ENCODE measurements at places on chromosomes 5 and 9. TPM values are rescaled to one million over a fixed set of nuclear protein-coding genes. Genes with fewer than 3 reads are reported as not detected.

The PCDHGB4 gene
- 10.5 TPM for total RNA-seq

The ZFP2 gene
- total RNA-seq: 2.6 TPM

The TJP2 gene
- 85.2 TPM for total RNA-seq

The POU5F2 gene
- total RNA-seq: 6.2 TPM

The PCDHGB5 gene
- total RNA-seq: 7.5 TPM

DNA sequence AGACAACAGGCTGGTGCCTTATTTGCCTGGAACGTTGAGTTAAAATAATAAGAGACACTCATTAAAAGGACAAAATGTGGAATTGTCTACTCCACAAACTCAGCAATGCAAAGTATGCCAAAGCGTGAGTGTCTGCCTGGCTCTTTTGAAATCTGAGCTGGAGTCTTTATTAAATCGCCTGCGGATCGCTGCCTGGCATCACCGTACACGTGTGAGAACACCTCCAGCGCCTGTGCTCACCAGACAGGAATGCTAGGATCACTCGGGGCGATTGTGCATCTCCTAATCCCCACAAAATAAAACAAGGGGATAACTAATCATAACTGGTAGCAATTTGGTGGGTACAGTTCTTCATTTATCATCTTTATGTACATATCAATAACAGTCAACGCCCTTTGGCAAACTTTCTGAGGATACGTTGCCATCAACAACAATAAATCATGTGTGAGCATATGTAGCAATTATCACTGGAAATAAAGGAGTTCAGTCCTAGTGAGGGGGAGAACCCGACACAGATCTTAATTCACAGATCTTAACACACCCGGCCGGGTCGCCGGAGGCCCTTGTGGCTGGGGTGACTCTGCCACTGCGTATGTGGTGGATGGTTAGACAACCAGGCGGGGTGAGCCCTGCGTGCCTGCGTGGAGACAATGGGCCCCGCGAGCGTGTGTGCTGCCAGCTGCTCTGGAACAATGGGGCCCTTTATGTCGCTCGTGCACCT is 284.9 kb upstream of the IRX1 start:
- peak overlapping the region; percentile 40 for H3K4me3 ChIP-seq
- DNase-seq: peak; percentile 85
- H3K4me1 ChIP-seq: no peaks in the 10 kb centered on the region
- no peaks in the 10 kb centered on the region for H3K36me3 ChIP-seq
- peak overlapping the region; percentile 95 for H3K27ac ChIP-seq

DNA sequence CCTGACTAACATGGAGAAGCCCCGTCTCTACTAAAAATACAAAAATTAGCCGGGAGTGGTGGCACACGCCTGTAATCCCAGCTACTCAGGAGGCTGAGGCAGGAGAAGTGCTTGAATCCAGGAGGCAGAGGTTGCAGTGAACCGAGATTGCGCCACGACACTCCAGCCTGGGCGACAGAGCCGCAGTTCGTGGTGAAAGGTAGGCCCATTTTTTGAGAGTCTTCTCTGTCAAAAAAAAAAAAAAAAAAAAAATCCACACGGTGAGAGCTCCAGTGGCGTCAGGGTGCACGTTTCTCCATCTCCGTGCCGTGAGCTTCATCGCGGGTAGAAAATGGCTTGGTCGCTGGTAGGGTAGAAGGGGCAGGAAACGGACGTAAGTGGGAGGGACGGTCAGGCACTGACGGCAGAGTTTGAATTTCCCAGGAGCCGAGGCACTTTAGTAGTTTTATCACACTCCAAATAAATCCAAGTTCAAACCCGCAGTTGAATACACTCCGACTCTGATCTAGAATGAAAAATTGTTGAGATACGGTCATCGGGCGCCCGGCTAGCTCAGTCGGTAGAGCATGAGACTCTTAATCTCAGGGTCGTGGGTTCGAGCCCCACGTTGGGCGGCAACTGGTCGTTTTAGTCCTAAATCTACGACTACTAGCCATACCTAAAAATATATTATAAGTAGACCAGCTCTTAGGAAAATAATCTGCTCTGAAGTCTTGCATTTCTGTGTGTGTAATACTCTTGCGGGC is 2.4 kb upstream of the TRIM7 start:
- peak overlapping the region; percentile 71 for H3K4me3 ChIP-seq
- no peaks in the 10 kb centered on the region for H3K36me3 ChIP-seq
- peak; percentile 76 for DNase-seq
- H3K27me3 ChIP-seq: no peaks in the 10 kb centered on the region

- H3K36me3 ChIP-seq: no peaks in the 10 kb centered on the region
- peak overlapping the region; percentile 60 for H3K27ac ChIP-seq
- no peak overlapping the region for H3K4me3 ChIP-seq
- peaks cover 12% of the 10 kb centered on the region for H3K4me1 ChIP-seq
Measured at GRCh38 chr9:33852216-33852826, 35.4 kb downstream of the UBE2R2 start.

DNA sequence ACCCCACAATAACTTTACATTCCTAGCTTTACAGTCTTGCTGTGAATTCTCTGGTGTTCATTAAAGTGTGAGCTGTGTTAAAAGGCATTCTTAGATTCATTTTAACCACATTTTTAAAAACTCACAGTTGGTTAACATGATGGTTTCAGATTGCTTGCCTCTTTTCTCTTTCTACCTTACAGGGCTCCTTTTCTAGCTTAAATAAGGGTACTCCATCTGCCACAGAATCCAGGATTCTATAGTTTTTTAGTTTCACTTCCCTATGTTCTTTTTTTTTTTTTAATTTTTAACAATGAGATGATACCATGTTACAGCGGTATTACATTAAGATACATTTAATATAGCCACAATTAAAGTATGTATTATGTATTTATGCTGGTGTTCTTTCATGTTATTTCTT is 3.9 kb upstream of the FBXO4 start:
- H3K27me3 ChIP-seq: no peaks in the 10 kb centered on the region
- H3K36me3 ChIP-seq: no peaks in the 10 kb centered on the region
- H3K4me1 ChIP-seq: no peaks in the 10 kb centered on the region
- DNase-seq: no peak

GRCh38 chr9:32398207-32398606 is 13.8 kb downstream of the ACO1 start:
- H3K4me3 ChIP-seq: no peak overlapping the region
- H3K36me3 ChIP-seq: no peaks in the 10 kb centered on the region
- H3K4me1 ChIP-seq: no peaks in the 10 kb centered on the region
- H3K27me3 ChIP-seq: no peaks in the 10 kb centered on the region
- no peak overlapping the region for H3K27ac ChIP-seq

- no peaks in the 10 kb centered on the region for H3K4me1 ChIP-seq
- no peaks in the 10 kb centered on the region for H3K27me3 ChIP-seq
Measured at GRCh38 chr9:135584934-135585333, 23.4 kb downstream of the PAEP start.

DNA sequence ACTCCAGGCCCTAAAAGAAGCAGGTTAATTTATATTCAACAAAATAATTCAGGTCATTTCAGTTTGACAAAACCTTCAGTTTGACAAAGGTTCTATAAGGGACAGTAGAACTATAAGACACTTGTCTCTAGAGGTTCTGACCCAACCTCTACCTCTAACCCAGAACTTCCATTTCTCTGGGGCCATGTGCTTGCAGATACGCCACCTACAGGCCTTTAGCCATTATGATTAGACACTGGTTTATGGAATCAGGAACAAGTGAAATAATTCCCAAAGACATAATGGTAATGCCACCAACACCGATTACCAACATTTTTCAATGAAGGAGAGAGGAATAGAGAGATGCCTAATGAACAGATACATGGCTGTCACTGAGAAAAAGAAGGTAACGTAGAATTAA is 733.9 kb downstream of the PRELID2 start:
- H3K4me3 ChIP-seq: no peak overlapping the region
- H3K27me3 ChIP-seq: no peaks in the 10 kb centered on the region
- no peak for DNase-seq
- no peaks in the 10 kb centered on the region for H3K36me3 ChIP-seq
- H3K27ac ChIP-seq: no peak overlapping the region

DNA sequence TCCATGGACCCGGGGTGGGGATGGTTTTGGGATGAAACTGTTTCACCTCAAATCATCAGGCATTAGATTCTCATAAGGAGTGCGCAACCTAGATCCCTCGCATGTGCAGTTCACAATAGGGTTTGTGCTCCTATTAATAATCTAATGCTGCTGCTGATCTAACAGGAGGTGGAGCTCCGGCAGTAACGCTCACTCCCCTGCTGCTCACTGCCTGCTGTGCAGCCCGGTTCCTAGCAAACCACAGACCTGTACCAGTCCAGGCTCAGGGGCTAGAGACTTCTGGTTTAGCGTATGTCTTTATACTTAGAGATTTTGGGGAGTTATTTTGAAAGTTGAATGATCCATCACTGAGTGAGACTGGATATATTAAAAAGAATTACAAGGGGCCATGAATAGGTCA is 50.2 kb downstream of the RICTOR start:
- no peak for DNase-seq
- H3K27me3 ChIP-seq: no peaks in the 10 kb centered on the region
- H3K27ac ChIP-seq: no peak overlapping the region

- H3K36me3 ChIP-seq: no peaks in the 10 kb centered on the region
- H3K4me1 ChIP-seq: no peaks in the 10 kb centered on the region
- no peak for DNase-seq
- H3K27ac ChIP-seq: no peak overlapping the region
- H3K4me3 ChIP-seq: no peak overlapping the region
Measured at GRCh38 chr9:86082870-86083269, 16.5 kb downstream of the GOLM1 start.

DNA sequence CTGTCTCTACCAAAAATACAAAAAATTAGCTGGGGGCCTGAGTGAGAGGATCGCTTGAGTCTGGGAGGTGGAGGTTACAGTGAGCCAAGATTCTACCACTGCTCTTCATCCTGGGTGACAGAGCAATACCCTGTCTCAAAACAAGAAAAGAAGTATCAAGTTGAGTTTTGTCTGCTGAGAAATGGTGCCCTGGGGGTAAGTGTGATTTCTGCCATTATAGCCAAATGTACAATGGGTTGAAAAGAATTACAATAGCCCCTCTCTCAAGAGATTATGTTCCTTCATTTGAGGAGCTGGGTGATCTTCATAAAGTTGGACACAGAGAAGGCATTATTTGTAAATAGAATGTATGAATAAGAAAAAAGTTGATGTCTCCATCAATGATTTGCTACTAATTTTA is 189.4 kb downstream of the GOLPH3 start:
- no peak overlapping the region for H3K4me3 ChIP-seq
- no peak for DNase-seq
- H3K27me3 ChIP-seq: no peaks in the 10 kb centered on the region
- no peaks in the 10 kb centered on the region for H3K4me1 ChIP-seq

GRCh38 chr9:122498883-122499288 is 11.7 kb upstream of the OR1J2 start:
- H3K27me3 ChIP-seq: no peaks in the 10 kb centered on the region
- no peaks in the 10 kb centered on the region for H3K4me1 ChIP-seq
- peak; percentile 67 for DNase-seq
- H3K27ac ChIP-seq: no peak overlapping the region
- no peaks in the 10 kb centered on the region for H3K36me3 ChIP-seq

- H3K4me3 ChIP-seq: no peak overlapping the region
- no peak for DNase-seq
- H3K4me1 ChIP-seq: peaks cover 2% of the 10 kb centered on the region
- no peaks in the 10 kb centered on the region for H3K27me3 ChIP-seq
Measured at GRCh38 chr9:84305497-84306131, 34.9 kb downstream of the SLC28A3 start.

- H3K4me1 ChIP-seq: no peaks in the 10 kb centered on the region
- H3K27ac ChIP-seq: no peak overlapping the region
- H3K4me3 ChIP-seq: no peak overlapping the region
- H3K27me3 ChIP-seq: no peaks in the 10 kb centered on the region
- no peaks in the 10 kb centered on the region for H3K36me3 ChIP-seq
Measured at GRCh38 chr9:40909821-40910220, 218.7 kb downstream of the FOXD4L6 start.

- H3K27me3 ChIP-seq: no peaks in the 10 kb centered on the region
- H3K27ac ChIP-seq: no peak overlapping the region
- no peaks in the 10 kb centered on the region for H3K36me3 ChIP-seq
- H3K4me1 ChIP-seq: no peaks in the 10 kb centered on the region
- DNase-seq: no peak
- no peak overlapping the region for H3K4me3 ChIP-seq
Measured at GRCh38 chr5:128766406-128766805, 198.9 kb upstream of the SLC27A6 start.

DNA sequence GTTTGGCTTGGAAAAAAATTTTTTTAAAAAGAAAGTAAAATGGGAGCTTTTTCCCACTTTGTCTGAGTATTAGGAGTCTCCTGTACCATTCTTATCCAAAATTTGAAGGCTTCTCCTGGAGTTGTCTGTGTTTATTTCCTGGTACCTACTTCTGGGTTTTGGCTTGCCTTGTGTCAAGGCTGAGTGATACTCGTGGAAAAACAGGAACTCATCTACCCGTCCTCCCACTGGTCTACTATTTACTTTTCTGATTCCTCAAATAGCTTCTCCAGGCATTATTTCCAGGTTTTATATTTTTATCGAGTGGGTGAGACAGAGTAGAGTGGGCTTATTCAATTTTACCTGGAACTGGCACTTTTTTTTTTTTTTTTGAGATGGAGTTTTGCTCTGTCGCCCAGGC is 99.4 kb downstream of the RMI1 start:
- no peaks in the 10 kb centered on the region for H3K4me1 ChIP-seq
- H3K4me3 ChIP-seq: no peak overlapping the region
- H3K27me3 ChIP-seq: no peaks in the 10 kb centered on the region

- H3K4me1 ChIP-seq: no peaks in the 10 kb centered on the region
- DNase-seq: no peak
- H3K27me3 ChIP-seq: no peaks in the 10 kb centered on the region
- no peaks in the 10 kb centered on the region for H3K36me3 ChIP-seq
- no peak overlapping the region for H3K27ac ChIP-seq
Measured at GRCh38 chr5:3120028-3120427, 368.6 kb upstream of the IRX2 start.

DNA sequence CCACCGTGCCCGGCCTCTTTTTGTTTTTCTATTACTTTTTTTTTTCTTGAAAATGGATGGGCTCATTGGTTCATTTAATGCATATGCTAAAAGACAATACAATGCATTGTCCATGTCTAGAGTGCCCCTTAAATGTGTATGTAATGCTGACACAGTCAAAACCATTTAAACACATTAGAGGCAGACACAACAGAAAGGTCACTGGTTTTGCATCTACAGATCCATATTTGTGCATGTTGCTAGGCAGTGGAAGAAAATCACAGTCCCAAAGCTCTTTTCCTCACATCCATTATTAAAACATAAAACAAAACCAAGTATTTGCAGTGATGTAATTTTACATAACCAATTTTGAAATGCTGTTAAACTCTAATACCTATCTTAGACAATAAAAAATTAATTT is 389.0 kb downstream of the TAF11L14 start:
- H3K36me3 ChIP-seq: no peaks in the 10 kb centered on the region
- no peaks in the 10 kb centered on the region for H3K27me3 ChIP-seq
- DNase-seq: no peak
- H3K27ac ChIP-seq: no peak overlapping the region
- no peak overlapping the region for H3K4me3 ChIP-seq

Data from breast epithelium (tissue), 4 donors.